ENCODE measurements at places on chromosomes 13 and 19. TPM values are rescaled to one million over a fixed set of nuclear protein-coding genes. Genes with fewer than 3 reads are reported as not detected.

The CGB8 gene
- not detected for polyA plus RNA-seq

The SLC10A2 gene
- 0.73 TPM for polyA plus RNA-seq

The LRCH1 gene
- polyA plus RNA-seq, result 37.8 TPM

The ACP7 gene
- polyA plus RNA-seq, result 0.78 TPM

The ZSCAN5C gene
- not detected for polyA plus RNA-seq

The PRDX2 gene
- 274 TPM for polyA plus RNA-seq

The ZNF28 gene
- polyA plus RNA-seq, result 21.1 TPM

The TMEM38A gene
- 7.7 TPM for polyA plus RNA-seq

The RNF225 gene
- polyA plus RNA-seq, result not detected

The DPF1 gene
- polyA plus RNA-seq, result 2.0 TPM

The GPR183 gene
- 2.3 TPM for polyA plus RNA-seq

The MAST3 gene
- polyA plus RNA-seq, result 6.3 TPM

The OR7A5 gene
- 0.05 TPM for polyA plus RNA-seq

The SIGLEC5 gene
- not detected for polyA plus RNA-seq

The ZNF69 gene
- 32.2 TPM for polyA plus RNA-seq

The RNF113B gene
- polyA plus RNA-seq, result not detected

The PRX gene
- polyA plus RNA-seq, result 10.4 TPM

The LGALS4 gene
- 2.0 TPM for polyA plus RNA-seq

The NLRP5 gene
- not detected for polyA plus RNA-seq

The GPR180 gene
- 9.3 TPM for polyA plus RNA-seq

The PODNL1 gene
- 1.2 TPM for polyA plus RNA-seq

The CYP2A7 gene
- 0.40 TPM for polyA plus RNA-seq

The PEG3 gene
- polyA plus RNA-seq, result 122 TPM

The CADM4 gene
- 43.0 TPM for polyA plus RNA-seq

The GJB2 gene
- polyA plus RNA-seq, result 4.4 TPM

The POLR1G gene
- polyA plus RNA-seq, result 3.3 TPM

The LILRA5 gene
- 0.45 TPM for polyA plus RNA-seq

The SIGLEC12 gene
- 0.10 TPM for polyA plus RNA-seq

The SPHK2 gene
- 19.9 TPM for polyA plus RNA-seq

The NR1H2 gene
- polyA plus RNA-seq, result 32.1 TPM

The CCNE1 gene
- 10.8 TPM for polyA plus RNA-seq

The SLC44A2 gene
- 180 TPM for polyA plus RNA-seq

The SLC6A16 gene
- polyA plus RNA-seq, result 5.3 TPM

The PLPPR2 gene
- polyA plus RNA-seq, result 10.5 TPM

The PTH2 gene
- polyA plus RNA-seq, result not detected

The KCNC3 gene
- polyA plus RNA-seq, result 55.2 TPM

The SHKBP1 gene
- polyA plus RNA-seq, result 48.2 TPM

The TEAD2 gene
- polyA plus RNA-seq, result 92.8 TPM

The RHPN2 gene
- 20.4 TPM for polyA plus RNA-seq

The SPACA7 gene
- polyA plus RNA-seq, result not detected

The IZUMO1 gene
- polyA plus RNA-seq, result 1.1 TPM

The COMP gene
- polyA plus RNA-seq, result 0.55 TPM

The CLDND2 gene
- 1.0 TPM for polyA plus RNA-seq

The UBE2L5 gene
- polyA plus RNA-seq, result 0.91 TPM

The CILP2 gene
- polyA plus RNA-seq, result 0.17 TPM

The SOX1 gene
- not detected for polyA plus RNA-seq

The EID2B gene
- polyA plus RNA-seq, result 5.8 TPM

The ZNF568 gene
- polyA plus RNA-seq, result 28.0 TPM

The MBD3L5 gene
- not detected for polyA plus RNA-seq

The MIA gene
- 4.2 TPM for polyA plus RNA-seq

The CCNA1 gene
- 1.2 TPM for polyA plus RNA-seq

The SLC25A23 gene
- polyA plus RNA-seq, result 70.8 TPM

The CCDC8 gene
- polyA plus RNA-seq, result 45.2 TPM

The CPB2 gene
- 0.27 TPM for polyA plus RNA-seq

The CD22 gene
- polyA plus RNA-seq, result 15.9 TPM

The CFAP97D2 gene
- polyA plus RNA-seq, result not detected

The DPP9 gene
- polyA plus RNA-seq, result 25.9 TPM

The OR4F17 gene
- polyA plus RNA-seq, result 0.23 TPM

The NBEA gene
- polyA plus RNA-seq, result 19.8 TPM

Data from left kidney (tissue), 8 donors.